Calu3 (cell line): ENCODE measurements at places on chromosomes 3 and 15. TPM values are rescaled to one million over a fixed set of nuclear protein-coding genes. Genes with fewer than 3 reads are reported as not detected.

Gene SLC28A2
- total RNA-seq = not detected in 2 replicates

GRCh38 chr3:160774172-160774571 is 18.1 kb downstream of the PPM1L start:
- no peaks in the 10 kb centered on the region for H3K27me3 ChIP-seq
- H3K36me3 ChIP-seq = no peaks in the 10 kb centered on the region
- H3K4me3 ChIP-seq = no peak overlapping the region
- no peak for DNase-seq
- no peak overlapping the region for H3K27ac ChIP-seq

DNA sequence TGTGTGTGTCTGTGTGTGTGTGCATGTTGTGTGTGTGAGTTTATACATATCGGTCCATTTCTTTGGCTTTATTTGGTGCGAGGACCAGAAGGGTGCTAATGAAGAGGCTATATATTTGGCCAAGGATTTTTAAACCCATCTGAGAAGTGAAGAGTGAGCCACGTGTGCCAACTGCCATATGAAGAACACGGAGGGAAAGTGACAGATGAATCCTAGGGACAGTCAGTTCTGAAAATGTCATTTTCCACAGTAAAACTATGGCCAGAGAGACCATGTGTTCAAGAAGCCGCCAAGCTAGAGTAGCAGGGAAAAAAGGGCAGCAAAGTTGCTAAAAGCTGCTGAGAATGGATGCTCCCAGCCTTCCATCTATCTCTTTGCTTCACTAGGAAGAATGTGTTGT is 297.3 kb upstream of the LMCD1 start:
- no peak for DNase-seq
- H3K27me3 ChIP-seq = no peaks in the 10 kb centered on the region
- H3K27ac ChIP-seq = no peak overlapping the region
- no peak overlapping the region for H3K4me3 ChIP-seq
- no peaks in the 10 kb centered on the region for H3K4me1 ChIP-seq

Gene C2CD4B
- total RNA-seq = 18.8 and 29.9 TPM in 2 replicates

GRCh38 chr3:6935970-6936369 is 75.1 kb downstream of the GRM7 start:
- no peaks in the 10 kb centered on the region for H3K27me3 ChIP-seq
- H3K36me3 ChIP-seq = no peaks in the 10 kb centered on the region
- no peak overlapping the region for H3K4me3 ChIP-seq
- no peak overlapping the region for H3K27ac ChIP-seq

GRCh38 chr3:26683902-26684301 is 61.3 kb downstream of the LRRC3B start:
- H3K4me1 ChIP-seq = no peaks in the 10 kb centered on the region
- no peaks in the 10 kb centered on the region for H3K36me3 ChIP-seq
- H3K4me3 ChIP-seq = no peak overlapping the region
- peaks cover 21% of the 10 kb centered on the region for H3K27me3 ChIP-seq
- DNase-seq = no peak
- H3K27ac ChIP-seq = no peak overlapping the region

GRCh38 chr3:132550579-132551305 is 46.3 kb upstream of the ACKR4 start:
- H3K36me3 ChIP-seq = no peaks in the 10 kb centered on the region
- no peaks in the 10 kb centered on the region for H3K27me3 ChIP-seq
- H3K4me1 ChIP-seq = peaks cover 12% of the 10 kb centered on the region
- H3K27ac ChIP-seq = no peak overlapping the region
- H3K4me3 ChIP-seq = no peak overlapping the region

DNA sequence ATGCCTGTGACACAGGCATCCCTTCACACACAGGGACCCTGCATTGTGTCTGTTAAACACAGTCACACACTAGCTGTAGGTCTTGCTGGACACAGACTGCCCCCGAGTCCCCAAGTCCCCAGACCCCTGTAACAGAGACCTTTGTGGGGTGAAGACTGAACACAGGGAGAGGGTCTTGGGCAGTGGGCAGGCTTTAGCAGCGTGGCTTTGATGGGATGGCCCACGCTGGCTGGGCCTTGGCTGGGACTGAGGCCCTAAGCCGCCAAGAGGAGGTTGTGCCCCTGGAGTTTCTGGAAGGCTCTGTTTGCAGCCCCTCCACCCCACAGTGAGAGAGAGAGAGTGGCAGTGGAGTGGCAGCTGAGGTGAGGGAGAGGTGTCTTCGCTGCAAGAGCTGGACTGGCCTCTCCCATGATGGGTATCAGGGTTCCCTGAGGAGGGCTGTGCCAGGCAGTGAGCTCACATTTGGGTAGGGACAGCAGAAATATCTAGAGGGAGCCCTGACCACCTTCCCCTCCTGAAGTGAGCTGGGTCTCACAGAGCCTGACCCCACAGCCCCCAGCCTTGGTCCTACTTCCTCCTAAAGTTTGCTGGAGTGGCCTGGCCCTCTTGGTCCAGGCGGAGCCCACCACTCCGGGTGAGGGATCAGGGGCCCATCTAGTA is 635 bp upstream of the VILL start:
- peak overlapping the region; percentile 87 for H3K4me3 ChIP-seq
- DNase-seq = no peak
- no peaks in the 10 kb centered on the region for H3K27me3 ChIP-seq
- peaks cover 53% of the 10 kb centered on the region for H3K36me3 ChIP-seq

Gene ST8SIA2
- not detected in 2 replicates for total RNA-seq

GRCh38 chr3:119395923-119396358 is 67.5 kb downstream of the TMEM39A start:
- H3K27me3 ChIP-seq = peaks cover 13% of the 10 kb centered on the region
- no peaks in the 10 kb centered on the region for H3K36me3 ChIP-seq
- H3K27ac ChIP-seq = no peak overlapping the region
- no peak for DNase-seq
- H3K4me3 ChIP-seq = no peak overlapping the region
- no peaks in the 10 kb centered on the region for H3K4me1 ChIP-seq

- no peak for DNase-seq
- no peaks in the 10 kb centered on the region for H3K36me3 ChIP-seq
- H3K4me1 ChIP-seq = no peaks in the 10 kb centered on the region
- H3K27ac ChIP-seq = no peak overlapping the region
Observed at GRCh38 chr15:88814393-88814792, 11.2 kb downstream of the ACAN start.

Gene PPP2R3A
- total RNA-seq = 45.6 and 64.8 TPM in 2 replicates

DNA sequence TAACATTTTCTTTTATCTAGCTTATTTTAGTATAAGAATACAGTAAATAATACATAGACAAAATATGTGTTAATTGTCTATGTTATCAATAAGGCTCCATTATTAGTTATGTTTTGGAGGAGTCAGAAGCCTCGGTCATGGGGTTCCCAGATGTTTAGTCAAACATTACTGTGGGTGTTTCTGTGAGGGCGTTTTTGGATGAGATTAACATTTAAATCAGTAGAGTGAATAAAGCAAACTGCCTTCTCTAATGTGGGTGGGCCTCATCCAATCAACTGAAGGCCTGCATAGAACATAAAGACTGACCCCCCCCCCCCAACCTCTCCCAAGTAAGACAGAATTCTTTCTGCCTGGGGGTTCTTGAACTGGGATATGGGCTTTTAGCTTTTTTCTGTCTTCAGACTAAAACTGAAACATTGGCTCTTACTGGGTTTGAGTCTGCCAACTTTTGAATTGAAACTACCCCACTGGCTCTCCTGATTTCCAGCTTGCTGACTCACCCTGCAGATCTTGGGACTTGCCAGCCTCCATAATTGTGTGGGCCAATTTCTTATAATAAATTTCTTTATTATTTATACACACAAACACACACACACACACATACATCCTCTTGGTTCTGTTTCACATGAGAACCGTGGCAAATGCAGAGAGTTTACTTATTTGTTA is 192.0 kb downstream of the TPRG1 start:
- H3K27ac ChIP-seq = no peak overlapping the region
- no peaks in the 10 kb centered on the region for H3K36me3 ChIP-seq
- peaks cover 13% of the 10 kb centered on the region for H3K4me1 ChIP-seq
- no peaks in the 10 kb centered on the region for H3K27me3 ChIP-seq

Gene SFMBT1
- 36.6 and 37.6 TPM in 2 replicates for total RNA-seq
